ENCODE measurements at places on chromosomes 7 and 10.
A peak's percentile ranks its signal among the peaks of the same experiment; 100 is the strongest.

DNA sequence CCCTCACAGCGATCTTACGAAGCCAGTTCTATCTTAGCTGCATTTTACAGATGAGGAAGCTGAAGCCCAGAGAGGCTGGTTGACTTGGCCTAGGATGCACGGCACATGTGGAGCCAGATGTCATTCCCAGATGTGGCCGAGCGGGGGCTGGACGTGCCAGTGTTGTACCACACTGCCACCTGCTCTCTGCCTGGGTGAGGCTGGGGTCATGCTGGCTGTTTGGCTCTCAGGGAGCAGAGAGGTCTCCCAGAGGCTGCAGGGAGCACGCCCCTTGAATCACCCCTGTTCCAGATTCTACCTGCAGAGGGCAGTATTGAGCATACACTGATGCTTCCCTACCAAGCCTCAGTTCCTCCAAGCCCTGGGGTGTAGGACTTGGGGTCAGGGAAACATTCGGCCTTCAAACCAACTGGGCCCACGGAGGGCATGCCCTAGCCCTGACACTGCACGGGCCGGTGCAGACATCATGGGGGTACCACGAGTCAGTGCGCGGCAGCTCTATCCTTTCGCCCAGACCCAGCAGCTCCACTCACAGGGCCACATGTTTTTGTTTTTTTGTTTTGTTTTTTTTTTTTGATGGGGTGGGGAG lies 3.8 kb upstream of the GTF2IRD1 start:
- peak; percentile 88 for DNase-seq

DNA sequence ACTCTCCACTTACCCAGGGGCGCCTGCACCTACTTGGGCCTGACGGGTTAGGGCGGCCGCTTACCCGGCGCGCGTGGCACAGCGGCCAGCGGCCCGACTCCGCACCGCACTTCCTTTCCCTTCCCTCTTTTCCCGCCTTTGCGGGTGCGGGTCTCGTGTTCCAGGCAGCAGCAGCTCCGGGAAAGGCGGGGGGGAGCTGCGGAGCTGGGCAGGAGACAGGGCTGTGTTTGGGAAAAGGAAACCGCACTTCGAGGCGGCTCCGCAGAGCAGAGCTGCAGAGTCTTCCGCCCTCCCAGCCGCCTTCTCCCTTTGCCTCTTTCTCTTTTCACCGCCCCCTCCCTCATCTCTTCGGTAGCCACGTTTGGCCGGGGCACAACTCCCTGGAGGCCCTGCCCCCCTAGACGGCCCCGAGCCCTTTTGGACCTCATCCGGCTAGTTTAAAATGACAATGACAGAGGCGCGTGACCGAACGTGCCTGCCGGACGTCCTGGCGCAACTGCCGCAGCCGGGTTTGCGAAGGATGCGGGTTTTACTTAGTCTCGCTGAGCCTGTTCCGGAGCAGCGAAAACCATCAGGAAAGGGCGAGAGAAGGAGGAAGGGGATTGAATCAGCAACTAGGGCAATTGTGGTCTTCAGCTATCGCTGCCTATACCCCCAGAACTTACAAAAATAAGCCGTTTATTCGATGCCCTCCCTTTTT lies 7.9 kb upstream of the PAX2 start:
- DNase-seq: peak; percentile 79

DNA sequence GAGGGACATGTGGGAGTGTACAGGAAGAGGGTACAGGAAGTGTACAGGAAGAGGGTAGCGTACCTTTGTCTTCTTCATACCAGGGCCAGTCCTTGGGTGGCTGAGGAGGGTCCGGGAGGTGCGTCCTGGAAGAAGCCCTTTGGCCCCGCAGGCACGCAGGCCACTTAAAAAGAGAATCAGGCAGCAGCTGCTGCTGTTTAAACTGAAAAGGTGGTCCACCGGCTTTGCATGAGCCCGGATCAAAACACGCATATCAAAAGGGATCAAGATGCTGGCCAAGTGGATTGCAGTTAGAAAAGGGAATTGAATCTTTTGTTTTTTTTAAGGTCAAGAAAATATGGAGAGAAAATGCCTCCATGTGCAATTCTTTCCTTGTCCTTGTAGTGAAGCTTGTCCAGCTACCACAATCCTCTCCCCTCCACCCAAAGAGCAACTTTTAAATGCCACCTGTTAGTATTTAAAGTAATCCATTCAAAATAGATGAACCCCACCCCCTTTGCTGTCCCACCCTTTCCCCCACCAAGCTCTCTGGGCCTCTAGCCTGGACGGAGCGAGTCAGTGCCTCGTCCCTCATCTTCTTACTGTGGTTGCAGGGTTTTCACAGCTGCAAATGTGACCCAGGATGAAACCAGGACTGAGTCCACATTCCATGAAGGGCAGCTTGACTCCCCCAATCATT lies 142.8 kb downstream of the GLCCI1 start:
- no peak for DNase-seq

GRCh38 chr7:80459776-80460510 lies 51.9 kb downstream of the GNAT3 start:
- DNase-seq: no peak

DNA sequence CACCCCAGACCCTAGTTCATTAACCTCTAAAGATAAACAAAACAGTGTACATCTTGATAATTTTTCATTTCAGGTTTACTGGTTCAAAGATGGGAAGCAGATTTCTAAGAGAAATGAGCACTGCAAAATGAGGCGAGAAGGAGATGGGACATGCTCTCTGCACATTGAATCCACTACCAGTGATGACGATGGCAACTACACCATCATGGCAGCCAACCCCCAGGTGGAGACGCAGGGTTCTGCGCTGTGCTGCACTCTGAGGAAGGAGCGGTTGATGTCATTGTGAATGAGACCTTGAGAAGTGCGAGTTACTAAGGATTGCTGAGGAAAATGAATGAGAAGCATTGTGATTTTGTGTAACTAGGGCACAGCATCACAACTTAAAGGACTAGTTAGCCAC lies 37.6 kb downstream of the ATOH7 start:
- no peak for DNase-seq
